ENCODE measurements at places on chromosomes 5 and 9.

DNA sequence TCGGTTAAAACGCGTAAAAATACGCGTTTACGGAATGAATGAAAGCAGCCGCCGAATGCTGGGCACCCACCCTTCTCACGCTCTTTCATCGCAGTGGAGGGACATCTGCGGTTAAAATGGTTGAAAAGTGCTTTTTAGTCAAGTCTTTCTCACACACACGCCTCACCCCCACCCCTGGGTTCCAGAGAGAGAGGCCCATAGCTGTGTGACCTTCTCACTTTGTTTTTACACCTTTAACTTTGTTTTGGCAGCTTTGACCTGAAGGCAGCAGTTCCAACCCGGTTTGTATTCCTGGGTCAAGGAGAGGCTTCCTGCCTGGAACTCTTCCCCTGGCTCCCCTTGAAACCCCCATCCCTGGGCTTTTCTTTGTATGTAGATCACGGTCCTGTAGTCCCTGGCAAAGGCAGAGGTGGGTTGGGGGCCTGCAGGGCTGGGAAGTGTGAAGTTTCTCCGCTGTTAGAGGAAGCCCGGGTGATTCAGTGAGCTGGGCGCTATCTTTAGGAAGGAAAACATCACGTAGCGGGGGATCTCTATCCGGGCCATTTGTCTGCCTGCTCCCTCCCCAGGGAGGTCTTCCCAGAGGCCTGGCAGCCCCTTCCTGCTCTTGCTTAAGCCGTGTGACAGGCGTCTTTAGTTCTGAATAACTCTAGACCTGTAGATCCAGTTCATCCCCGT, 29.6 kb downstream of the SPRY4 start:
- DNase-seq: peak; percentile 97

GRCh38 chr5:94422812-94423211, 195.6 kb downstream of the KIAA0825 start:
- DNase-seq: peak; percentile 58

- no peak for DNase-seq
Observed at GRCh38 chr9:21985964-21986667, 8.1 kb downstream of the CDKN2A start.

GRCh38 chr5:109099081-109099480, 310.7 kb downstream of the PJA2 start:
- DNase-seq: no peak

- no peak for DNase-seq
Observed at GRCh38 chr5:181207960-181208253, 2.9 kb upstream of the TRIM7 start.

GRCh38 chr5:51389288-51389576, 6.0 kb downstream of the ISL1 start:
- no peak for DNase-seq

DNA sequence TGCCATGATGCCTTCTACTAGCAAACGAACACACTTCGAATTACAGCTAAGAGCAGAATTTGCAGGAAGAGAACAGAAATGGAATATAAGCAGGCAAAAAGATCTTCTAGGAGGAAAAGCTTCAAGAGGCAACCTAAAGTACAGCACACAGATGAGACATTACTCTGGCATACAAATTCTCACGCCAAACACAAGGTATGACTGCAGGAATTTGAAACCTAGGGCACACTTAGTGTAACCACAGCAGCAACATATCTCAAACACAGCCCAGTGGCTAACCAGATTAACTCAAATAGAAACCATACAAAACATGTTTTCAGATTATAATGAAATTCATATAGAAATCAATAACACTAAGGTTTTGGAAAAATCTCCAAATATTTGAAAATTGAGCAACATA, 481.0 kb upstream of the RGMB start:
- DNase-seq: no peak

GRCh38 chr9:115596021-115596745, 478.2 kb upstream of the TNC start:
- DNase-seq: no peak

GRCh38 chr5:120473332-120473731, 9.2 kb downstream of the PRR16 start:
- DNase-seq: no peak

GRCh38 chr5:142360051-142360498, 35.3 kb upstream of the SPRY4 start:
- DNase-seq: no peak

GRCh38 chr5:134411228-134411545, 494 bp downstream of the CDKN2AIPNL start:
- DNase-seq: no peak

GRCh38 chr5:78576376-78576775, 72.2 kb downstream of the LHFPL2 start:
- DNase-seq: no peak

DNA sequence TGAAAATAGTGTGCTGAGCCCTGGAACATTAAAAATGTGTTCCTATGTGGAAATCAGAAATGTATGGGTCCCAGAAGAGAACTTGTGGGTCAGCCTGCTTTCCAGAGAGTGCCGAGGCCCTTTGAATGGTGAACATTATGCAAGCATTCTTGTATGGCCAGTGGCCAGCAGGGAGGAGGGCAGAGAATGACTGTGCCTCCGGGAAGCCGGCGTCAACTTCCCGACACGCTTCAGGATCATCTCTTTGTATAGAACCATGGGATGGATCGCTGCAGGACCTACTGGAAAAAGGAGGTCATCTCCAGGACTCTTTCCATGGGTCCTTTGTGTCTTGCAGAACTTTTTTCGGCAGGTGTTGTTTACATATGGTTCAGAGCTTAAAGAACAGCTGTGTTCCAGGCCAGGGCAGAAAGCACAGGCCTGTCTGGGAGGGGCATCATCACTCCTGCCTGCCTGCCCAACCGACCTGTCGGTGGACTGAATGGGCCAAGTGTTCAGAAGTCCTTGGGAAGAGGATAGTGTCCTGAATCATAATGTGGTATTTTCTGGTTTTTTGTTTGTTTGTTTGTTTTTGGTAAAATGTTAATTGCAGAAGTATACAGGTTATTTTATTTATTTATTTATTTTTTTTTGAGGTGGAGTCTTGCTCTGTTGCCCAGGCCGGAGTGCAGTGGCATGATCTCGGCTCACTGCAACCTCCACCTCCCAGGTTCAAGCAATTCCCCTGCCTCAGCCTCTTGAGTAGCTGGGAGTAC, 9.0 kb downstream of the PRRC2B start:
- DNase-seq: peak; percentile 87

DNA sequence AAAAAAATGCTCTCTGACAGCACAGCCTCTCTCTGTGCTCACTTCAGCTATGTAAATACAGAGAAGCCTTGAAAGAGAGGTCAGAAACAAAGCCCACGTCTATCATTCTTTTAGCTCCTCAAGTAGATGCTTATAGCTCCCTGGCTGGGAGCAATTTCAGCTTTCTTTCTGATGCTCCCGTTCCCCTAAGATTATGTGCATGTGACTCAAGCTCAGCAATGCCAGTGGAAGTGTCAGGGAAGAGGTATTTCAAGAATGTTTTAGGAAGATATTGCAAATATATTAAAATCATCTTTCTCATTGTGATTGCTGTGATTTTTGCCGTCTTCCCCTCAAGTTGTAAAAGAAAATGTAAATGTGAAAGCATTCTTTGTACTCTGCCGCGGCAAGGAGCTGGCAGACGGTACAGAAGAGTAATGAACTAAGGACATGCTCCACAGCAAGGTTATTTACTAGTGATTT, 1353.7 kb upstream of the ACO1 start:
- DNase-seq: no peak

- DNase-seq: no peak
Observed at GRCh38 chr9:81390792-81391456, 298.4 kb downstream of the TLE1 start.

- DNase-seq: peak; percentile 61
Observed at GRCh38 chr9:33287087-33287490, 3.2 kb upstream of the NFX1 start.

GRCh38 chr9:127767909-127768331, 10.5 kb downstream of the SH2D3C start:
- no peak for DNase-seq

DNA sequence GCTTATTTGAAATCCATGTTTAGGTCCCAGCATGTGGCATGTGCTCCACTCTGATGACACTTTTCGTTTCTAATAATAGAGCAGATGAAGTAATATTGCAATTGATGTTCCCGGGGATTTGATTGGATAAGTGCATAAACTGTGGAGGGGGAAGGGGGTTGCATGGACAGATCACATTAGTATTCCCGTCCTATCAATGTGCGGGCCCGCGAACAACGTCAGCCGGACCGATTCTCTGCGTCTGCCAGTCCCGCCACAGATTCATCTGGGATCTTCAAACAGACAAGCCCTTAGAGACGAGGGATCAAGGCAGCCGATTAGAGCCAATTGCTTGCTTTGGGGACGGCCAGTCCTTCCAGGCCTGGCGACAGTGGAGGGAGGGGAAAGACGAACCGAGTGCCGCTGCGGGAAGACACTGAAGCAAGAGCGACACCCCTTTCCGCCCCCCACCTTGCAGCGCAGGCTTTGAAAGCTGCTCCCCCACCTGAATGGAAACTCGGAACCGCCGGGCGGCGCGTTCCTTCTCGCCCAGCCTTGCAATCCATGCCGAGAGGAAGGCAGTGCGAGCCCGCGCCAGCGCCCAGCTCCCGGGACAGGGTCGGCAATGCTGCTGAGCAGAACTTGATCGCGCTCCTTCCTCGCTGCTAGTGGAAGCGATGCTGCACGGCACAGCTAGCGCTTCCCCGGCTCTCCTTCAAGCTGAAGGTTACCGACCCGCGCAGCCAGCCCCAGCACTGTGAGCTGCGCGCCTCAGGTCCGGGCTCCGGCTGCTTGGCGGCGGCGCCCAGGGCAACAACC, at the start of gene RGS7BP:
TSS of gene RGS7BP (plus strand) at position 247 of the 798 bp plus-strand sequence. CDS start 610 bp downstream, outside the sequence.
- peak; percentile 39 for DNase-seq

- no peak for DNase-seq
Observed at GRCh38 chr5:664994-665360, 28.2 kb downstream of the TPPP start.

DNA sequence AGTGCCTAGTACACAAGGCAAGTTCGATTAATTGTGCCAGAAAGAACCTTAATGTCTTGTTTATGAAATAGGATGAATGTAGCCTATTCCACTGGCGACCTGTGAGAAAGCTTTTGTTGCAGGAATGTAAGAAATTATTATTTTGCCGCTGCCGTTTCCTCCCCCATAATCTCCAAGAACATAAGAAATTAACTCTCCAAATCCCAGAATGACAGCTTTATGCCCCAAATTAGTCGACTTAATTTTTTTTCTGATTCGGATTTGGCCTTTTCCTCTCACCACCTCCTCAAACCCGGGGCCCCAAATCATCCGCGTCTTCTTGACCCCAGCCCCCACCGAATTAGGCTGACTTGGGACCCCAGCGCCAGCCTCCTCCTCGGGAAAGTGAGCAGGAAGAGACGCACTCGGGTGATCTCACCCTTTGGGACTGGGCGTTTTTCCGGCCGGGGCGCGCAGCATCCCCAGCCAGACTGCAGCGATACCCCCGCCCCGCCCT, 682 bp upstream of the SPTAN1 start:
- DNase-seq: no peak

DNA sequence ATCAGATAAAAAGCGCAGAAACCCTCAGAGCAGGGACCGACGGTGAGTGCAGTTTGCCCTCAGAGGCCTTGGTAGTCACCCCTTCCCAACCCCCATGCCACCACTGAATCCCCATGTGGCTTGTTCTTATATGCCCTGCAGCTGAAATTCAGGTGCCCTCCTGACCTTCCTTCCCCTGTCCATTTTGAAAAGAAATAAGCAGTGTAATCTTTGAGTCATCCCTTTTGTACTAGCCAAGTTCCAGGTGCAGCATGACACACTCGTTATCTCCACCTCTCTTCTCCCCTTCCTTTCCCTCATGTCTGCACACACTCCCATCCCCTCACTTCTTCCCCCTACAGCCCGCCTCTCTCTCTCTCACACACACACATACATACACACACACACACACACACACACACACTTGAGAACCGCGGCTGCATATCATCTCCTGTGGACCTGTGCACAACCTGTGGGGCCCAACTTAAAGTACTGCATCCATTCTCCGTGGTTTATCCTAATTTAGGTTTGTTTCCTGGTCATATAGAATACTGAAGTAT, 53.1 kb downstream of the SYK start:
- no peak for DNase-seq

- DNase-seq: no peak
Observed at GRCh38 chr5:128121651-128122050, 38.1 kb downstream of the SLC12A2 start.

- DNase-seq: no peak
Observed at GRCh38 chr9:22514871-22515270, 68.2 kb downstream of the DMRTA1 start.

DNA sequence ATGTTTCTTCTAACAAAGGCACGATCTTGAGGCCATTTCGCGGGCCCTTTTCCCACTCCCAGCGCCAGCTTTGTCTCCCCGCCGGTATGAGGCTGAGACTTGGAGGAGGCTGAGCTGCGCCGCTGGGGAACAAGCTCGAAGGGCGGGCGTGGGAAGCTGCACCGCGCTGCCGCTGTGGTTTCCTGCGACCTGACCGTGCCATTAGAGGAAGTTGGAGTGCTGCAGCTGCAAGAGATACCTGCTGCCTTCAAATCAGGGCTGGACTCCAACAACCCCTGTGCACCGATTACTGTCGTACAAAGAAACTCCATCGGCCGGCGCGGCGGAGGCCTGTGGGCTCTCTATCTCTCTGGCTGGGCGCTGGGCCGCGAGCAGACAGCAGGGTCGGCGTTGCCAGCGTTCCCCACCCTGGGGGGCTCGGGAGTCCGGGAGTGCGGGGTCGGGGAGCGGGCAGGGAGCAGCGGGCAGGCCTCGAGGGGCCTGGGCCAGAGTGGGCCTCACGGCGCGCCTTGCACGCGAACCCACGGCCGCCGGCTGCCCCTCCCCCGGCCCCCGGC, 1.3 kb upstream of the ERBIN start:
- peak; percentile 48 for DNase-seq

- no peak for DNase-seq
Observed at GRCh38 chr5:14218897-14219573, 75.9 kb downstream of the TRIO start.

DNA sequence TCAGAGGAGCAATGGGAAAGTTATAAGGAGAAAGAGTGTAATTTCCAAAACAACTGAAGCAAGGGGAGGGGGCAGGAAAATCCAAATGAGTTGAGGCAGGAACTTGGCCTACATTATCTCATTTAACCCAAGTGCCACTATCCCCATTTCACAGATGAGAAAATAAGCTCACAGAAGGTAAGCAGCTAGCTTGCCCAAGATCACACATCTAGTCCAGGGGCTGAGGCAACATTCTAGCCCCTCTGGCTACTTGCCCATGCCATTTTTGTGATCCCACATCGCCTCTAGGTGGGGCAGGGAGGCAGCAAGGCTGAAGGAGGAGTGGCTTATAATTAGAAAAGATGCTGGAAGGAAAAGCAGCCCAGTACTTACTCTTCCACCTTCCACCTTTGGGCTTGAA, 2.6 kb upstream of the PSIP1 start:
- no peak for DNase-seq

DNA sequence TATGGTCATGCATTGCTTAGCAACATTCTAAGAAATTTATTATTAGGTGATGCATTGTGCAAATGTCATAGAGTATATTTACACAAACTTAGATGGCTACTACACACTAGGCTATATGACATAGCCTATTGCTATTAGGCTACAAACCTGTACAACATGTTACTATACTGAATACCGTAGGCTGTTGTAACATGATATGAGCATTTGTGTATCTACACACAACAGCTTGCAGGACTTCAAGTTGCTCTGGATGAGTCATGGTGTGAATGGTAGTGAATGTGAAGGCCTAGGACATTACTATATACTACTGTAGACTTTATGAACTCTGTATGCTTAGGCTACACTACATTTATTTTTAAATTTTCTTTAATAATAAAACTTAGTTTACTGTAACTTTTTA, 107.2 kb upstream of the MAMDC2 start:
- no peak for DNase-seq

- peak; percentile 67 for DNase-seq
Observed at GRCh38 chr9:35688558-35689541, 875 bp downstream of the TPM2 start.
